ENCODE measurements at places on chromosomes 11 and 22.

DNA sequence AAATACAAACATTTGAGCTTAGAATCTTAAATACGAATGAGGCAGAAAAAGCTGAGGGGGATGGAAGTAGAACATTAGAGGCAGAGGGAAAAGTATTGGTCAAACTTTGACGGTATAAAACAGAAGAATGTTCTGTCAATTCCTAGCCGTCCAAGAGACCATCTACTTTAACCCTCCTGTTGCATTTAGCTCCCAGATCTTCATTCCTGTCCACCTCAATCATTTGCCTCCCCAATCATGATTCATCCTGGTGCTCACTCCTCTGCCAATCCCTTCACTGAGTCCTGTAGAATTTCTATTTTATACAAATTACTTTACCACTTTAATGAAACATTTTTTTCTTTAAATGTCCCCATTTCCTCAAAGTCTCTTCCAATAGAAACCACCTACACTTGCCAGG is 28.2 kb downstream of the C2CD3 start:
- DNase-seq: no peak

- no peak for DNase-seq
These were observed 66.0 kb downstream of the SHISAL1 start for GRCh38 chr22:44246615-44247326.

GRCh38 chr22:31238057-31238456 is 26.0 kb downstream of the LIMK2 start:
- DNase-seq: no peak

DNA sequence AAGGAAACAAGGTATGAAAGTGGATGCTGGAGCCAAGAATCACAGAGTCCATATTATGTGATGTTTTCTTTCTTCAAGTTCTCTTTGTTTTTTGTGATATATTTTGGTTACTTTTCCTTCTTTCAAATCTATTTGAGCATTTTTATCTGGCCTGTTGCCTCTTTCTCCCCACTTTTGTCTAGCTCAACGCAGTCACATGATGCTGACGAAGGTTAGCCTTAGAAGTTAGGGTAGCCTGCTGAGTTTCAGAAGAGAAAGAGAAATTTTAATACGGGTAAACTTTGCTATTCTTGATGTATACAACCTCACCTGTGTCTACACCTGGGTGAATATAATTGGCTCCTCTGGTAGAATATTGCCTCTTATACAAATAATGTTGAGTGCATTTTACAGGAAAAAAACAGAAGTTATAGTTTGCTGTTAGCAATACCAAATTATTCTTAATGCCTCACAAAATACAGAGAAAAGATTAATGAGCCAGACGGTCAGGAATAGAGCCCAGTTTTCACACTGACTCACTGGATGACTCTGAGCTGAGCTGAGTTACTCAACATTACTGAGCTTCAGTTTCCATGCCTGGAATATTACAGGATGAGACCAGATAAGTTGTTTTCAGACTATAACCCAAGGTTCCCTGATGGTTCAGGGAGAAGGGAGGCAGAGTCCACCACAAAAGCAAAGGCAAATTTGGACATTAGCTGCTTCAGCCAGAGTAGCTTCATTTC is 161.6 kb upstream of the BDNF start:
- no peak for DNase-seq

DNA sequence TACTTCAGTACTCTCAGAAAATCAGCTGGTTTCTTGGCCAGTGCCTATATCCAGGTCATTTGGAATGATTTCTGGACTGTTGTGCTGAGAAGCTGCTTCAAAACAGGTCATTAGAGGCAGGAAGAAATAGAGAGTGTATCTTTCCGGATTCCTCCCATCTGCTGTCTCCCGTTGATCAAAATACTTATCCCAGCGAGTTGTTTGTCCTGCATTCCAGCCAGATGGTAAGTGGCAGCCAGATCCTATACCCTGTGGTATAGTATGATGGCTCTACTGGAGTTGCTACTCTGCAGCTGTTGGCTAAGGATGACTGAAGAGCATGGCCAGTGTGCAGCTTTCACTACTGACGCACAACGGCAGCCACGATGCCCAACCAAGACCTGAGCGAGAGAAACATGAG is 560.9 kb upstream of the ANO5 start:
- DNase-seq: no peak

DNA sequence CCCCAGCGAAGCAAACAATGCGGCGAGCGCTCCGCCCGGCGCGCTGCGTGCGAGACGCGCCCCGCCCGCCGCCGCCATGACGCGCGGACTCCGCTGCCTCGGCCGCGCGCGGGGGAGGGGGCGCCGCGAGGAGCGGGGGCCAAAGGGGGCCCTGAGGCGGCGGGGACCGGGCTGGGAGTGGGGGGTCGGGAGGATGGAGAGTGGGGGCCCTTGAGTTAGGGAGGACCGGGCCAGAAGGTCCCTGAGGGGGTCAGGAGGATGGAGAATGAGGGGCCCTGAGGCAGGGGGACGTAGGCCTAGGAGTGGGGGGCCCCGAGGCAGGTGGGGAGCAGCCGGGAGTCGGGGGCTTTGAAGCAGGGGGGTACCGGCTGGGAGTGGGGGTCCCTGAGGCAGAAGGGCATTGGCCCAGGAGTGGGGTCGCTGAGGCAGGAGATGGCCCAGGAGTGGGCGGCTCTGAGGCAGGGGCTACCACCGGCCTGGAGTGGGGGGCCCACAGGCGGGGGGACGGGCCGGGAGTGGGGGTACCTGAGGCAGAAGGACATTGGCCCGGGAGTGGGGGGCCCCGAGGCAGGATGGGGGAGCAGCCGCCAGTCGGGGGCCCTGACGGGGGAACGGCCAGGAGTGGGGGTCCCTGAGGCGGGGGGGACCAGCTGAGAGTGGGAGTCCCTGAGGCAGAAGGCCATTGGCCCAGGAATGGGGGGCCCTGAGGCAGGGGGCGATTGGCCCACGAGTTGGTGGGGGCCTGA is at the start of gene BRD1:
Gene BRD1, minus strand, starts transcription at position 21 of the 746 bp plus-strand sequence. CDS start 3,556 bp downstream, outside the sequence.
- DNase-seq: peak; percentile 26

GRCh38 chr22:39543095-39543494 is 10.5 kb upstream of the RPS19BP1 start:
- no peak for DNase-seq

DNA sequence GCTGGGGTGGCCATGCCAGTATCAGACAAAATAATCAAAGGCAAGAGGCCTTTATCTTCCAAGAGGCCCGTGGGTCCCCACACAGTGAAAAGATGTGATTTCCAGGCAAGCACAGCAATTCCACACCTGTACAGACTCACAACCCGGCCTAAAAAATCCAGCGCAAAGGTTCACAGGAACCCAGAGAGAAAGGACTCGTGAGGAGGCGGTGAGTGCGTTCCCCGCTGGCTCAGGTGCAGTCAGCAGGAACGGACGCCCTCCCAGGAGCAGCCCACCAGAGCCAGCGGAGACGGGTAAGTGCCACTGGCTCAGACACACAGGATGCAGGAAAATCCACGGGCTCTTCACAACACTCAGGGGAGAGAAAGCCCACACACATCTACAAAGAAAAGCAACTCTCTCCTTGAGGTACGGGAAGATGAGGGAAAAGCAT is 4.4 kb downstream of the TOLLIP start:
- no peak for DNase-seq

Measured in CD8-positive, alpha-beta memory T cell (primary cell).